Activated T-helper 1 cell treated with anti-CD3 and anti-CD28 coated beads, Interleukin-12 subunit alpha, Interleukin-12 subunit beta, Interleukin-2, Interleukin-4 antibody, amounts not matched to agents 30 ng/mL and 10 ng/mL and 1 ng/mL, durations not matched to agents 14 hours and 24 hours and 36 hours (primary cell): ENCODE measurements at places on chromosomes 13 and 19.
A peak's percentile ranks its signal among the peaks of the same experiment; 100 is the strongest.

DNA sequence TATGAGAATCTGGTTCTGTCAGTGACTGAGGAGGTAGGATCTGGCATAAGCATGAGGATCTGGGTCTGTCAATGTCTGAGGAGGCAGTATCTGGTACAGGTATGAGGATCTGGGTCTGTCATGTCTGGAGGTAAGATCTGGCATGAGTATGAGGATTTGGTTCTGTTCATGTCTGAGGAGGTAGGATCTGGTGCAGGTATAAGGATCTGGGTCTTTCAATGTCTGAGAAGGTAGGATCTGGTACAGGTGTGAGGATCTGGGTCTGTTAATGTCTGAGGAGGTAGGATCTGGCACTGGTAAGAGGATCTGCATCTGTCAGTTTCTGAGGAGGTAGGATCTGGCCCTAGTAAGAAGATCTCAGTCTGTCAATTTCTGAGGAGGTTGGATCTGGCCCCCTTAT, 12.4 kb upstream of the PDCD2L start:
- DNase-seq, result no peak

DNA sequence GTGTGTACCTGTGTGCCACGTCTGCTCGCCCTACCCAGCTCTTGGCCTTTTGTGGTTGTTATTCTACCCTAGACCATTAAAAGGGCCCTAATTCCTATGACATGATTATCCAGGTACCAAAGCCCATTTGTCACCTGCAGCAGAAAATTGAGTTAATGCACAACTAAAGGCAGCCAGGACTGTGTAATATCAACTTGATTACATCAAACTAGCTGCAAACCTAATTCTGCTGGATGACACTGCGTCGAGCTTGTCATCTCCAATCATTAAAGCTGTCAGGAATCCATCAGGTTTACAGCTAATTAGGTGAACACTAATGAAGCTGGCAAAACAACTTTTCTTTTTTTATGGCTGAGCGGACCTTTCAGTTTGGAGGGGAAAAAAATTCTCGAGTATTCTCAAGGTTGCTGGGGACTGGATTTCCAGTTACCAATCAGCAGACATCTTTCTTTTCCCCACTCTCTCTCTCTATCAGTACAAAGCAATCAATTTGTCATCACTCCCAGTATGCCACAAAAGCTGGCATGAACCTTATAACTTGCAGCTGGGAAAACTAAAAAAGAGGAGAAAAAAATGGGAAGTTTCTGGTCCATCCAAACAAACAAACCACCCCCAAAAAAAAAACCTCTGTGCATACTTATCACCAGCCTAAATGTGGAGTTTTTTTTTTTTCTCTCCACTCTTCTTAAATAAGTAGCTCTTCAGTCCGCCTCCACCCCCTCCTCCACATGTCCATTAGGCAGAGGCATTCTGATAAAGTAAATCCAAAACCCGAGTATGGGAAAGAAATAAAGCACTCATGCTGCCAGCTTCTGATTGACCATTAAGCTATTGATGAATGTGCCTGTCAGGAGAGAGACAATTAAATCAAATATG, 2.8 kb downstream of the TSHZ3 start:
- no peak for DNase-seq

- DNase-seq, result no peak
Observed at GRCh38 chr13:28467034-28467433, 27.9 kb downstream of the FLT1 start.

DNA sequence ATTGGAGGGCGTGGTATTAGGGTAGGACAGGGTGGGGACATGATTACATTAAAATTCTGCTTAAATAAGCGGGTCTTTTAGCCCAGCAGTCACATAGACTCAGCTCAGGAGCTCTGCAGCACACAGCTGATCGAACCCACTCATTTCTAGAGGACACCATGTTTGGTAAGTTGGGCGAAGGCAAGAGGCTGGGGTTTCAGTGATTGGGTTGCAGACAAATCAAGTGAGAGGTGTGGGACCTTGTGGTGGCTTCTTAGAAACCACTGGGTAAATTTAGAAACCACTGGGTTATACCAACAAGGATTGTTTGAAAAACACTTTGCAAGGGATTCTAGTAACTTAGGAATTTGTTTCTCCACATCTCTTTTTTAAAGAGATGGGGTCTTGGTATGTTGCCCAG, at the start of gene LEUTX:
LEUTX (plus strand) TSS at position 92 of the 400 bp plus-strand sequence; CDS start at position 159, 67 bp downstream.
- DNase-seq, result no peak

DNA sequence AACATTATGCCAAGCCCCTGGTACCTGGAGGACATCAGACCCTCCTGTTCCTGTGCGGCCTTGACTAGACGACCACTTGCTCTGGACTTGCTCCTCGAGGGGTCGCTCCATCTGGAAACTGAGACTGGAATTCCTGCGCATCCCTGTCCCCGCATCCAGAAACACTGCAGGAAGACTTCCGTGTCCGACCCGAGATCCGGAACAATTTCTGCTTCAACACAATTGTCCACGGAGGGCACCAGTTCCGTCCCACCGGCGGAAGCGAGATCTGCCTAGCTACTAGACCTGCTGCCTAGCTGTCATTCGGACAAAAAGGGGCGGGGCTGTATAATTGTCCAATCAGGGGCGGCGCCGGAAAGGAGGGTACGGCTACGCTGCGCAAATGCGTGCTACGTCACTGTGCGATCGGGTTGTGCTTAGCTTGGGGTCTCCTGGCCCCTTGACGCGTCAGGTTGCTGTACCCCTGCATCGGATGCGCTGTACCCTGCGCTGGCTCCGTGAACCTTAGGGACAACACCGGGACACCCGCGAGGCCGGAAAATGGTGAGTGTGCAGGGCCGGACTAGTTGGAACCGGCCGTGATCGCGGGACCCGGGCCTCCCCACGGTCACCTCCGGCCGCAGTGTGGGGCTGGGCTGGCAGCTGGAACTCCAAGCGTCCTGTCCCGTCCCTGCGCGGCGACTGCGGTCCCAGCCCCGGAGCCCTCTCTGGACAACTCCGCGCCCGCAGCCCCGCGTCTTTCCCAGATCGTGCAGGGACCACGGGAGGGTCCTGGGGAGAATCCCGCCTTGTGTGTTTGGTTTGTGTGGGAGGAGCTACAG, at the start of the genes ZNF490 and ZNF791:
ZNF490 (minus strand) TSS at position 274 of the 821 bp plus-strand sequence; CDS start at position 141, 133 bp downstream.
ZNF791 (plus strand) TSS at position 381 of the 821 bp plus-strand sequence; CDS start at position 541, 160 bp downstream.
- DNase-seq, result peak; percentile 96

- peak; percentile 84 for DNase-seq
Observed at GRCh38 chr13:30744056-30744680, 8.8 kb downstream of the ALOX5AP start.

DNA sequence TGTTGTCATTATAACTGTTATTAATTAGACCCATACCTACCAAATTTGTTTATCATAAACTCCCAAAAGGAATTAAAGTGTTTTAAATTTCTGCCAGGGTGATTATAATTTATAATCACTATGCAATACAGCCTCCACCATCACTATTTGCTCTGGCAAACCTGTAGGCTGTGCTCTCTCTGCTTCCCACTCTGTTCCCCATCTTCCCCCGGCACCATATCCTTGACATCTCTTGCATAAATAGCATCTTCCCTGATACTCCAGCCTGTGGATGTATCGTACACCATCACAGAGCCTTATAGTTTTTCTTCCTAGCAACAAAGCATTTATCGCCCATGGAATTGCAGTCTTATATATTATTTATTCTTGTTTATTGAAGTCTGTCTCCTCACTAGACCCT, 181.5 kb upstream of the TSC22D1 start:
- DNase-seq, result no peak

- no peak for DNase-seq
Observed at GRCh38 chr13:46367617-46368327, 19.3 kb downstream of the RUBCNL start.

GRCh38 chr13:31314961-31315360, 115.2 kb downstream of the B3GLCT start:
- no peak for DNase-seq

DNA sequence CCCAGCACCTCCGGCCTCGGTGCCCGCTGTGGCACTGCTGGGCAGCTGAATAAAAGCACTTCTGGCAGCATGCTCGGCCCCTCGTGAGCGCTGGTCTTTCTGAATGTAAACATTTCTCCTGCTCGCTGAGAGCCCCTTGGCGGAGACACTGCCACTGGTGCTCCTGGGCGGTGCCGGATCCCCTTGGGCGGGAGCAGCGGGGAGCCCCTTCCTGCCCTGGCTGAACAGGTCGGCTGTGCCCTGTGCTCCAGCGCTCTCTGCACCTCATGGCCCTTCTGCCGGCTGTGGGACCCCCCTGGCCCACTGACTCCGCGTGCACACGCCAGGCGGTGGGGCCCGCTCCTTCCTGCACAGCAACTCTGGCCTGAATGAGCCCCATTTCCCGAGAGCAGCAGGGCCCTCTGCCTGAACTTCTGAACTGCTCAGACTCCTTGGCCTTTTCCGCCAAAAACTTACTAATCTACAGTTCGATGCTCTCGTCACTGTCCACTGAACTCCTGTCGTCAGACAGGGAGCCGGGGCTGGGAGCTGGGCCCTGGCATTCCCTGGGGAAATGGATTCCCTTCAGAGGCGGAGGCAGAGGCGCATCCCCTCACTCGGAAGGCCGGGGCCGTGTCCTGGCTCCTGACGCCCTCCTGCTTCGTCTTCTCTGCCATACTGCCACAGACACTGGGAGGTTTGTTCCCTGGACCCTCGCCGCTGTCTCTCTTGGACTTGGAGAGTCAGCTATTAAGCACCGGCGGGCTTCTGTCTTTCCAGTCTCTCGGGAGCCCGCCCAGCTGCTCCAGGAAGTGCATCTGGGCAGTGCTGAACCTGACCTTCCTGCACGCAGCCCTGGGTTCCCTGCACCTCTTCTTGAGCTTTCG, 14.2 kb downstream of the RB1 start:
- DNase-seq, result no peak

- DNase-seq, result no peak
Observed at GRCh38 chr13:113723410-113724015, 35.5 kb upstream of the TMEM255B start.

- no peak for DNase-seq
Observed at GRCh38 chr19:58229255-58229639, 533 bp downstream of the ZNF544 start.

- no peak for DNase-seq
Observed at GRCh38 chr13:102825921-102826706, 19.7 kb upstream of the ERCC5 start.

- no peak for DNase-seq
Observed at GRCh38 chr19:8576273-8576993, 809 bp downstream of the MYO1F start.
